Mesothelial cell of epicardium (in vitro differentiated cells): ENCODE measurements at places on chromosomes 7 and 10. TPM values are rescaled to one million over a fixed set of nuclear protein-coding genes. Genes with fewer than 3 reads are reported as not detected.

The RET gene
- 0.88 to 2.2 TPM (median 2.1 TPM) in 3 replicates for total RNA-seq

The GRID2IP gene
- total RNA-seq = 1.4 to 1.5 TPM (median 1.5 TPM) in 3 replicates

The ENO4 gene
- 0.97 to 2.6 TPM (median 1.9 TPM) in 3 replicates for total RNA-seq

The LRRC17 gene
- total RNA-seq = 42.0 to 45.5 TPM (median 43.1 TPM) in 3 replicates

The TWIST1 gene
- 111 to 126 TPM (median 120 TPM) in 3 replicates for total RNA-seq

The GIMAP8 gene
- total RNA-seq = not detected in 3 replicates

The IL6 gene
- 1.1 to 1.7 TPM (median 1.4 TPM) in 3 replicates for total RNA-seq

The KCND2 gene
- total RNA-seq = 3.2 to 3.9 TPM (median 3.7 TPM) in 3 replicates

The OPN4 gene
- total RNA-seq = not detected in 3 replicates

The COBL gene
- 0.66 to 1.2 TPM (median 0.75 TPM) in 3 replicates for total RNA-seq

The VWC2 gene
- 0.27 to 0.32 TPM (median 0.29 TPM) in 3 replicates for total RNA-seq

The ADAM12 gene
- 10.1 to 13.4 TPM (median 13.3 TPM) in 3 replicates for total RNA-seq

The PRR15 gene
- 4.9 to 7.2 TPM (median 6.6 TPM) in 3 replicates for total RNA-seq

The UROS gene
- 63.2 to 65.7 TPM (median 64.0 TPM) in 3 replicates for total RNA-seq

The PRLHR gene
- not detected in 3 replicates for total RNA-seq

The COL28A1 gene
- 1.6 to 1.8 TPM (median 1.7 TPM) in 3 replicates for total RNA-seq

The GRM3 gene
- not detected in 3 replicates for total RNA-seq

The ST8SIA6 gene
- 1.4 to 1.7 TPM (median 1.4 TPM) in 3 replicates for total RNA-seq

The RBM28 gene
- total RNA-seq = 76.8 to 80.6 TPM (median 78.5 TPM) in 3 replicates

The ATOH7 gene
- 0.18 to 0.70 TPM (median 0.38 TPM) in 3 replicates for total RNA-seq

The OR2A12 gene
- not detected in 3 replicates for total RNA-seq

The GBF1 gene
- 49.3 to 51.1 TPM (median 51.1 TPM) in 3 replicates for total RNA-seq

The IDI2 gene
- not detected in 3 replicates for total RNA-seq

The TEX47 gene
- total RNA-seq = not detected in 3 replicates

The AASS gene
- total RNA-seq = 32.7 to 35.5 TPM (median 34.2 TPM) in 3 replicates

The ABCB1 gene
- 0.61 to 1.7 TPM (median 1.5 TPM) in 3 replicates for total RNA-seq

The FAM25C gene
- not detected in 3 replicates for total RNA-seq

The MICALL2 gene
- total RNA-seq = 18.5 to 21.1 TPM (median 18.9 TPM) in 3 replicates

The PRPS1L1 gene
- not detected in 3 replicates for total RNA-seq

The PAPOLB gene
- 0.11 to 0.22 TPM (median 0.20 TPM) in 3 replicates for total RNA-seq

The TEX36 gene
- not detected in 3 replicates for total RNA-seq

The AKR1D1 gene
- total RNA-seq = not detected in 3 replicates

The MUC3A gene
- 2.0 to 2.4 TPM (median 2.2 TPM) in 3 replicates for total RNA-seq

The CPVL gene
- 10.7 to 11.4 TPM (median 11.1 TPM) in 3 replicates for total RNA-seq

The PRSS58 gene
- not detected in 3 replicates for total RNA-seq

The CLCN1 gene
- 0.07 to 0.16 TPM (median 0.11 TPM) in 3 replicates for total RNA-seq

The SPDYE16 gene
- 0.18 to 0.44 TPM (median 0.34 TPM) in 3 replicates for total RNA-seq

The CYP3A7 gene
- 0.33 TPM in 1 of 3 replicates, not detected in the others for total RNA-seq

The SLC26A3 gene
- not detected in 3 replicates for total RNA-seq

The TLX1 gene
- not detected in 3 replicates for total RNA-seq

The GPR26 gene
- not detected in 3 replicates for total RNA-seq

The TMEM270 gene
- not detected in 3 replicates for total RNA-seq

The SEMA3A gene
- 43.4 to 50.4 TPM (median 44.4 TPM) in 3 replicates for total RNA-seq

The ITIH5 gene
- 17.2 to 21.0 TPM (median 20.9 TPM) in 3 replicates for total RNA-seq

The TMEM176B gene
- total RNA-seq = 1.9 to 2.8 TPM (median 2.3 TPM) in 3 replicates

The SDHAF3 gene
- 13.4 to 15.6 TPM (median 14.4 TPM) in 3 replicates for total RNA-seq

The VPS37D gene
- 15.4 to 16.7 TPM (median 16.1 TPM) in 3 replicates for total RNA-seq
